ENCODE measurements at places on chromosomes 5 and 9. TPM values are rescaled to one million over a fixed set of nuclear protein-coding genes. Genes with fewer than 3 reads are reported as not detected.
A peak's percentile ranks its signal among the peaks of the same experiment; 100 is the strongest.

The C6 gene
- total RNA-seq = 6.8 TPM

The SURF1 gene
- 30.8 TPM for total RNA-seq

The TMEM171 gene
- not detected for total RNA-seq

The RNF208 gene
- 5.9 TPM for total RNA-seq

The STRBP gene
- 8.7 TPM for total RNA-seq

DNA sequence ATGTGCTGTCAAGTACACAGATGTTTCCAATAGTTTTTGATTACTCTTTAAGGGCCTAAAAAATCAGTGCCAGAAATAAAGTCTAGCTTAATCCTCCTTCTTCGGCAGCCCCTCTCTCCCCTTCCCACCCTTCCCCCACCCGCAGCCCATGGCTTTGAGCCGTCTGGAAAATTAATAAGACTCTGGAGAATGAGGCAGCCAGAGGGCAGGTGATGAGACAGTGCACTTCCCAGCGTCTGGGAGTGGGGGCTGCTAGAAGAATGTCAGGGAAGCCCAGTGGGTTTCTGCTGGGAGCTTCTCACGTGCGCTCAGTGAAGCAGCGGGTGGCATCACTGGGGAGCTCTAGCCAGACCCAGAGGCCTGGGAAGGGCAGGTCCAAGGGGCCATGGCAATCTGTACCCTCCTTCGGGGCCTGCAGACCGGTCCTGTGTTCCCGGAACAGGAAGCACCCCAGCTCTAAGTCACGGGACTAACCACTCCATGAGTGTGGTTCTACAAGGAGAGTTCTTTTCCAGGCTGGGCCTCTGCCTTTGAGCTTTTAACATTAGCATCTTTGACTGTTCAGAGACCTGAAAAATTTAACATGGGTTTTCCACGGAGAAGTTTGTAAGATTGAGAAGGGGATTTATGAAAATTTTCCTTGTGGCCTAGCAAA lies 164.8 kb upstream of the OTULINL start:
- DNase-seq = no peak

DNA sequence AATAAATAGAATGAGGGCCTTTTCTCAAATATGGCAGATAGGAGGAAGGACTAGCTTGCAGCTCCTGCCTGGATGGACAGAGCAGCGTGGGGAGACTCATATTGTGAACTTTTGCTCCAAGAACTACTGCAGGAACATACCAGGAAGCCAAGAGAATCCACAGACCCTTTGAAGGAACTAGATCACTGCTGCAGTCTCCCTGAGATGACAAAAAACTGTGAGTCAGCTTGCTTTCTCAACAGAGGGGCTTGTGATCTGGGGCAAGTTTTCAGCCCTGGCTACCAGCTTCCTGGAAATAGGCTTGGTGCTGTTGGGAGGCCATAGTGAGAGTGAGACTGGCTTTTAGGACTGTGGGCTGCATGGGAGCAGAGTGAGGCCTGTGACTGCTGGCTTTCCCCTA lies 170.6 kb upstream of the TRIM32 start:
- no peak for DNase-seq

DNA sequence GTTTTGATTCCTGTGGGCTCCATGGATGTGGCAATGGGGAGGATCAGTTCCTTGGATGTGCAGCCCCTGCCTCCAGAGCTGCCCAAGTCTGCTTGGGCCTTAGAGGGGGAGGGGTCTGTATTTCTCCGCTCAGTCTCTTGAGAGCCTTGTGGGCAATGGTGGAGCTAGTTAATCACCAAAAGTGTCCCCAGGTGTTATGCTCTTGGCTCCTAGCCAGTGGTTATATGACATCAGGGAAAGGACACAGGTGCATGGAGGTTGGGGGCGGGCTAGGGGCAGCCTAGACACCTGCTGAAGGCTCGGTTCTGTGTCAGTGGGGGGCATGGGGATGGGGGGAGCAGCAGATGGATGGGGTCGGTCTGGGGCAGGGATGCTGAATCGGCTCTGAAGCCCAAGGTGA lies 12.4 kb upstream of the ARAP3 start:
- no peak for DNase-seq

GRCh38 chr9:77005216-77005615 lies 14.2 kb upstream of the FOXB2 start:
- DNase-seq = no peak

DNA sequence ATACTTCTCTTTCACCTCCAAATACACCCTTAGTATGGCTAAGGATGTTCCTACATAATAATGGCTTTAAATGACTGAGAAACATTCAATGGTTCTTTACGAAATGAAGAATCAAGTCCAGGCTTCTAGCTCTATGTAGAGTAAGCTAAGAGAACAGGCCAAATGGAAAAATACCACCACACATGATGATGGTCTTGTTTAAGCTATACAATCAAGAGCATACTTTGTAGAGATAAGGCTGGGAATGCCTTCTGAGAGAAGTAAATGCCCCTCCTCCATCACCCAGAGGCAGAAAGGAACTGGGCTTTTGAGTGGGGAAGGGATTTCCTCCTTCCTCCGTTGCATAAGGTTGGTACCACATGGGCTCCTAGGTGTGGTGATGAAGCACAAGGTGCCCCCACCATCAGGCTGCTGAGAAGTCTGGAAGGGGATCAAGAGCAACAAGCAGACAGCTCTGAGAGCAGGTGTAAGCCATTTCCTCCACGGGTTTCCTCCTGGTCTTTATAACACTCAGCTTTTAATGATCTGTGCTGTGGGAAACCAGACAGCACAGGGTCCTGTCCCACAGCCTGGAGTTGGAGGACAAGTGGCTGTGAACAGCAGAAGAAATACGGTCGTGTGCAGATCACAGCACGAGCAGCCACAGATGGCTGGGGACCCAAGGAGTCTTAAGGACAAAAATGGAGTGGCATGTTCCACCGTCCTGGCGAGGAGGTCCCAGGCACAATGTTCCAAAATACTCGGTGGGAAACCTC lies 396.9 kb downstream of the CTNND2 start:
- DNase-seq = no peak

DNA sequence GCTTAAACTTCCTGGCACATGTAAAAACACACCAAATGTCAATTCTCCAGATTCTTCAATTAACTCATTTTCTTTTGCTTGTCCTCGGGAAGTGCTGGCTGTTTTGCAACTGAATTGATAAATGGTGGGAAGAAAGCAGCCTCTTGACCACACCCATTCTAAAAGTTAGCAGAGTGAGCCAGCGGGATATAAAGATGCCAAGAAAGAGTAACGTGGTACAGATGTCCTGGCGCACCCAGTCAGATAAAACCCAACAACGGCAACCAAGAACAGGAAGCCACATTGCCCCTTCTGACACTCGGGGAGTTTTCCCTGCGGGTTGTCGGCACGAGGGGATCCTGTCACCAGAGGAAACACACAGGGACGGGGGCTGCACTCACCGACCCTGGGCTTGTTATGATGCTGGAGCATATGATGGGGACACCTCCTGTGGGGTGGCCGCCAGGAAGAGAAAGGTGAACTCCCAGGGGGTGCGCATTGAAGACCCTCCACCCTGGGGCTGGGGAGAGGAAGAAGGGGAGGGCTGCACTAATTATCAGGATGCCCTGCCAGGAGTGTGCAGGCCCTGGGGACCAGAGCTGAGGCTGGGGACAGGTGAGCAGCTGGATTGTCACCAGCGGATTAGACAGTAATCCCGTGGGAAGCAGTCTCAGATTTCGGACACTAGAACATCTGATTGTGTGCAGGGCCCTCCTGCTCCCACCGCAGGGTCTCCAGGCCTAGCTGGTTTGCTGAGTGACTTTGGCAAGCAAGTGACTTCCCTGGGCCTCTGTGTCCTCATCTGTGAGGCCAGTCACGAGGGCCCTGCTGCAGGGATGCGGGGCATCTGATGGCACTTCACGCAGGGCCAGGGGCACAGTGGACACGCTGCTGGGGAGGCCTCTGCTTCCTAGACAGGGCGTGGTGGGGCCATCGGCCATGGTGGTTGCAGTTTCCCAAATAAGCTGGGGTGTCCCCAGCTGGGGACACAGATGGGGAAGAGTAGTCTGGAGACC lies 59.2 kb downstream of the CRB2 start:
- DNase-seq = no peak

- DNase-seq = no peak
Measured at GRCh38 chr9:120486347-120486746, 93.6 kb downstream of the CDK5RAP2 start.

GRCh38 chr5:6780802-6781391 lies 67.7 kb downstream of the TENT4A start:
- no peak for DNase-seq

GRCh38 chr5:144276034-144276822 lies 105.6 kb downstream of the KCTD16 start:
- DNase-seq = no peak

- DNase-seq = no peak
Measured at GRCh38 chr9:91802391-91802790, 147.6 kb downstream of the ROR2 start.

GRCh38 chr9:122684851-122685250 lies 9.9 kb downstream of the OR1L3 start:
- DNase-seq = no peak

DNA sequence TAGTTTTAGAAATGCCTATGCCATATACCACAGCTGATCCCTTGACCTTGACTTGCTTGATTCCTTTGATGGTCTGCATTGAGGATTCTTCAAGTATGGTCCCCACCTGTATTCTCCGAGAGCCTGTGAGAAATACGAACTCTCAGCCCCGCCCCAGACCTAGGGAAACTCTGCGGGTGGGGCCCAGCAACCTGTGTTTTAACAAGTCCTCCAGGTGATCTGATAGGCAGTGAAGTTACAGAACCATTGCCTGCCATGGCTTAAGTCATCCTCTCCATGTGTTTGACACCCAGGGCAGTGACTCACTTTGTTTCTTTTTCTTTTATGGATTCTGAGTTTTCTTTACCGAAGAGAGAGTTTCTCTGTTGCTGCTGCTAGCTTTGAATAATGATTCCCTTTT lies 18.5 kb downstream of the FRMPD1 start:
- no peak for DNase-seq

- DNase-seq = peak; percentile 14
Measured at GRCh38 chr9:35854091-35854762, 16.0 kb downstream of the OR13J1 start.

All from mesenteric fat pad (tissue), 1 donor.